Motor neuron (in vitro differentiated cells): ENCODE measurements at places on chromosomes 7 and 10.
A peak's percentile ranks its signal among the peaks of the same experiment; 100 is the strongest.

GRCh38 chr7:80287400-80288174 is 153.0 kb downstream of the GNAI1 start:
- ATAC-seq, result no peak

- no peak for ATAC-seq
Observed at GRCh38 chr7:25408876-25409275, 180.6 kb upstream of the NPVF start.

DNA sequence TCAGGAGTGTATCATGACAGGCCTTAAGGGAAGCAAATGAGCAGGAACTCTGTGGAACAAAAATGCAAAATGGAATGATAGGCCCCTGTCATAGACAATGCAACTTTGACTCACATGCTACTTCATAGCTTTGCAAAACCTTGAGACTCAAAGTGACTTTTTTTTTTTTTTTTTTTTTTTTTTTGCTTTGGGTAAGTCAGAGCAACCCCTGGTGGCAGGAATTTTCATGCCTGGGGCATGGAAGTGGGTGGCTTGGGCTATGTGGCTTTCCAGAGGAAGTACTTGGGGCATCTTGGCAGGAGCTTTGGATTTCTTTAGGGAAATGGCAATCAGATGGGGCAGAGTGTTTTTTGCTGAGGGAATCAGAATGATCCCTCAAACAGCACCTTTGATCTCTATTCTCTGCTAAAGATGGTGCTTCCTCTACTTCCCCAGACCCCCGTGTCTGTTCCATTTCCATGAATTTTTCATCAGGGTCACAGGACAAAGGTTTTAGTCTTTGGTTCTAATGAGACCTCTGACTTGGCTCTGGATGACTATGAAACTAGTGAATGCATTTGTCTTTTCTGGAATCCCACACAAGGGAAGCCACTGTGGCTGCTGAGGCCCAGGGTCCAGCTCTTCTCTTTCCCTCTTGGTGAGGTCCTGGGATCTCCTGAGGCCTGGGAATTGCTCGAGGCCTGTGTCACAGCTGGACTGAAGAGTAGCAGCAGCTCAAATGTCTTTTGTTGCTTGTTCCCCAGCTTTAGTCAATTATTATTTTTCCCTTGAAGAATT is 62.8 kb downstream of the TACC2 start:
- peak; percentile 35 for ATAC-seq

DNA sequence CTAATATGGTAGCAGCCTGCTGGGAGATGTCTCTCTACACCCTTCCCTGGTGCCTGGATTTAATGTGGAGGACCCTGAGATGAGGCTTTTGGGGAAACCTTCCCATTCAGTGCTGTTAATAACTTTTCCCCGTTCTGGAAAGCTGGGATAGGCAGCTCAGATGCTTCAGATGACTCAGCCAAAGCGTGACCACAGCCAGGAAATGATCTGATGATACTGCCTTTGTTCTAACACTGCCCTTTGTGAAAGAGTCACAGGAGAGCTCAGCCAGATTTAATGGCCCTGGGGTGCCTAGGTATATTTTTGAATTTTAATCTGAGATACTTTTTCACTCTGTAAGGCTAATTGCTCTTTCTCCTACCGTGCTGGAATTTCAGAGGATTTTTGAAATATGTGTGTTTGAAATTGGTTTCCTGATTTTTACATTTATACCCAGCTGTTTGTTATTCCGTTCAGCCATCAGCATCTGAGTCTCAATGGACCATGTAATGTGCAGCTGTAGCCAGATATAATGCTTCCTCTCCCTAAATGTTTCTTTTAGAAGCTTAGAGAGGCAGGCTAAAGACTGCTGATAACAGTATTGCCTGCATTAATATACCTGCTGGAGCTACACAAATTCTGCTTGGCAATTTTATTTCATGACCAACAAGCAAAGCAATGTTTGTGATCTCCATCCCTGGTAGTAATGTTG is 17.8 kb downstream of the CELF2 start:
- peak; percentile 91 for ATAC-seq

DNA sequence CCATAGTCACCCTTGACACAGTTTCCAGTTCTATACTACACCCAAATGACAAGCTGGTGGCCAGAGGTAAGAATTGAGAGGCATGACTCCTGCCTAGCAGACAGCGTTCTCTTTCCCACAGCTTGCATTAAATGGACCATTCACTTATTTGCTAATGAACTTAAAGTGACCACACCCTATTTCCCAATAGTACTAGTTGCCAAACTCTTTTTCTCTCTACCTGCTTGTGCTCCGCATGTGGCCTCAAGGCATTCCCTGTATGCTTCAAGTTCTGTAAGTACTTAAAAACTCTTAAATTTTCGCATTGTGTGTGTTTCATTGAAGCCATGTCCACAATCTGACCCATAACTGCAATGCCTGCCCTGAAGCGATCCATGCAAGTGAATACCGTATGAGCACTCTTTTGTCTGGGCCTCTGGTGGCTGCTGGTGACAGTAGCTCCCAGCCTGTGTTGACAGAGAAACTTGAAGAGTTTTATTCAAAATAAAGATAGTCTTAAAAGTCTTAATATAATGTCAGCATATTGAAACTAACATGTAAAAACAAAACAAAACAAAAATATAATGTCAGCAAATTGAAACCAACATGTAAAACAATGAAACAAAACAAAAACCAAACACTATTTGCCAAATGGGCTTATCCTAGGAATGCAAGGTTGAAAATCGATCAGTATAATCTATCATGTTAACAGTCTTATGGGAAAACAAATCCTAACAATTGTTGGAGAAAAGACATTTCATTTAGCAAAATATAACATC is 73.6 kb downstream of the CCSER2 start:
- peak; percentile 97 for ATAC-seq

DNA sequence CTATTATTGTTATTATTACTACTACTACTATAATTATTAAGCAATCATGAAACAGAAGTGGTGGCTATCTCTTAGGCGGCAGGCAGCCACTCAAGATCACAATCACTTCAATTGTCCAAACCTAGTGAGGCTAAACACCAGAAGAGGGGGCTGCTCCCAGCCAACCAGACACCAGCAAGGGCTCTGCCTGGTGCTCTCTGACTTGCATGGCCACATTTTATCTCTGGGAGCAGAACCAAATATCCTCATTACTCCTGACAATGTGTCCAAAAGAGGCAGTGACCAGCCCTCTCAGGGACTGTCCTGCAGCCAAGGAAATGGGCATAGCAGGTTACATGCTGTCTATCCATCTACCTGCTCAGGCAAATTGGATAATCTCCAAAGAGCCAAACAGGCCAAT is 187.4 kb upstream of the PDE1C start:
- ATAC-seq, result no peak

DNA sequence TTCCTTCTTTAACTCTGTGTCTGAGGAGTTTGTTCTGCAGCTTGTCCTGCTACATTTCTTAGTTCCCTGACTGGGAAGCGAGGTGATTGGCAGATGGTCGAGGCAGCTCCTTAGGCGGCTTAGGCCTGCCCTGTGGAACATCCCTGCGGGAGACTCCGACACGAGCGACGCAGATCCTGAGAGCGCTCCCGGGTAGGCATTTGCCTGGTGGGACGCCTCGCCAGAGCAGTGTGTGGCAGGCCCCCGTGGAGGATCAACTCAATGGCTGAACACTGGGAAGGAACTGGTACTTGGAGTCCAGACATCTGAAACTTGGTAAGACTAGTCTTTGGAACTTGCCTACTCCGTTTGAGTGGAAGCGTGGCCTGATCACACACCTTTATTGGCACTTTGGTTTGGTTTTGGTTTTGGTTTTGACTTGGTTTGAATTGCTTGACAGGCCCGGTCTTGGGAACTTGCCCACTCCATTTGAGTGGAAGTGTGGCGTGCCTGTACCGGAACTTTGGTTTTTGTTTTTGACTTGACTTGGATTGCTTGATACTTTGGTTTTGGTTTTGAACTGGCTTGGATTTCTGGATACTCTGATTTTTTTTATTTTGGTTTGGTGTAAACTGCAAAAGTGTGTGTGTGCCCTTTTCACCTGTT is 42.6 kb downstream of the MAP3K8 start:
- no peak for ATAC-seq

GRCh38 chr10:118968060-118968459 is 61.5 kb upstream of the NANOS1 start:
- no peak for ATAC-seq

DNA sequence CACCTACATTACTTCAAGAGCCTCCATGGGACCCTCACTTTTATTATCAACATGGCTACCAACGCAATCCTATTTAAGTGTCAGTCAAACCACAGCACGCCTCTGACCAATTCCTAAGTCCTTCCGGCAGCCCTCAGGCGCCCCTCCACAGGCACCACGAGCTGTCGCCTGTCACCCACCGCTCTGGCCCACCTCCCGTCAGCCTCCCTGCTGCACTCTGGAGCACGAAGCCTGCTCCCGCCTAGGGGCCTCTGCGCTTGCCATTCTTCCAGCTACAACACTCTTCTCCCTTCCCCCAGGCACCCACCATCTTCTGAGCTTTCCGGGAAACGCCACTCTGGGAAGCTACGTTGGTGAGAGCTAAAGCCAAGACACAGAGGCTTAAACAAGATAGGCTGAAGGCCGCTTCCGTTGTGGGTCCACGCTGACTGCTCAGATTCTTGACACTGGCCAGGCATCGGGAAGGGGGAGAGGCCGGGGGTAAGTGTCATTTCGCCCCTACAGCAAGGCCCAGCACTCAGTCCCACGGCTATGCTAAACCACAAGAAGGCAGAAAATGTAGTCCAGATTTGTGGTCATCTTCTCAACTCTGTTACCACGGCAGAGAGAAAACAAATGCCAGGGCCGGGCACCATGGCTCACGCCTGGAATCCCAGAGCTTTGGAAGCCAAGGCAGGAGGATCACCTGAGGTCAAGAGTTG is 56.7 kb downstream of the GNA12 start:
- ATAC-seq, result peak; percentile 33

DNA sequence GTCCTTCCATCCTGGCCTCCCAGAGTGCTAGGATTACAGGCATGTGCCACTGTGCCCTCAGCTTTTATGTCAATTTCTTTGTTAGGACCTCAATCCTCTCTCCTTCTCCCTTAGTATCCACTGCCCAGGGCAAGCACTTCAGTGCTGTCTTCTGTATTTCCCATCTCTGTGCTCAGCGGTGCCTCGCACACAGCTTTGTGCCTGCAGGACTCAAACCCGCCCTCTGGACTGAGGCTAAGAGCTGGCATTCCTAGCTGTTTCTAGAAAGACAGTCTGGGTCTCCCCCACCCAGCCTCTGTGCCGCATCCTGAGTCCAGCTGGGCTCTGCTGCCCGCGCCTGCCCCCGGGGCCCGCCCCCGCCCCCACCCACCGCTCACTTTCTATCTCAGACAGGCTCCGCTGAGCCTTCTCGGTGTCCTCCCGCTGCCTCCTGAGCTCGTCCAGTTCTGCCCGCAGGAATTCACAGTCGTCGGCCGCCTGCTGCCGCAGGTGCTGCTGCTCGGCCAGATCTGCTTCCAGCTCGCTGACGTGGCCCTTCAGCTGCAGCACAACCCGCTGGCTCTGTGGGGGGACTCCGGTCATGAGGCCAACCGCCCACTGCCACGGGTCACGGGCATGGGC is 67.3 kb downstream of the SPDYE5 start:
- peak; percentile 21 for ATAC-seq

DNA sequence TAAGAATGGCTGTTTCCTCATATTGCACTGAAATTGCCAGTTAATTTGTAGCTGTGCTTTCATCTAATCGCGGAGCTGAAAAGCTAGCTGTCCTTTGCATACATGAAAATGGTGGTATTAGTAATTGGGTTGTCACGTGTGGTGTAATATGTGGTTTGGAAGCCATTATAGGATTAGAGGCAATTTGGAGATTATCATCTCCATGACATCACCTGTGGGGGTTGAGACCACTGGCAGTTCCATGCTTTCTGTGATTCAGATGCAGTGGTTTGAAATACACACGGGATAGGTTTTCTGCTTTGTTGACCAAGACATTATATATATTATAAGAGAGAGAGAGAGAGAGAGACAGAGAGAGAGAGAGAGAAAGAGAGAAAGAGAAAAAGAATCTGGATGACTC is 180.8 kb downstream of the RAB11FIP2 start:
- no peak for ATAC-seq

DNA sequence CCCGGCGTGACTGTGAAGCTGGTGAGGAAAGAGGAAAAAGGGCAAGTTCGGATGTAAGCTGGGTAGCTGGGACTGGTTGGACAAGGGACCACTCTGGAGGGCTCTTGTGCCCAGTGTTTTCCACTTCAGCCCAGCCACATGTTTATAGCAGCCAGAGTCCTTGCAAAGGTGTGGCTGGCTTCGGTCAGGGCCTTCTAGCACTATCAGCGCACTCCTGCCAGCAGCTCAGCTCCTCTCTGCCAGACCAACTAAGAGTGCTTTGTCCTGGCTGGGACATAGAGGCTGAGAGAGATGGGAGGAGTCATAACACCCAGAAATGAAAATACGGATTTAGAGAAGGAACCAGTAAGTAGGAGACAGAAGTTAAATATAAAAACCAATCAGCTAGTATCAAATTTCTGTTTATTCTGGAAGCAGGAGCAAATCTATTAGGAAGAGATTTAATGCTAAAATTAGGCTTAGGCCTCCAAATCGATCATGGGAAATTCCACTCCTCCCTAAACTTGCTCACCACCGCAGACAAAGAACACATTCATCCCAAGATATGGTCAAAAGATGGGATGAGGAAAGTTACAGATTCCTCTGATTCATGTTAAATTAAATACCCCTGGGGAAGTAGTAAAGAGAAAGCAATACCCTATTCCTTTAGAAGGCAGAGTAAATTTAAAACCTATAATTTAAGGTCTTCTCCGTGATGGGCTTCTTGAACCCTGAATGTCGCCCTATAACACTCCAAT is 135.0 kb downstream of the RALA start:
- ATAC-seq, result no peak

DNA sequence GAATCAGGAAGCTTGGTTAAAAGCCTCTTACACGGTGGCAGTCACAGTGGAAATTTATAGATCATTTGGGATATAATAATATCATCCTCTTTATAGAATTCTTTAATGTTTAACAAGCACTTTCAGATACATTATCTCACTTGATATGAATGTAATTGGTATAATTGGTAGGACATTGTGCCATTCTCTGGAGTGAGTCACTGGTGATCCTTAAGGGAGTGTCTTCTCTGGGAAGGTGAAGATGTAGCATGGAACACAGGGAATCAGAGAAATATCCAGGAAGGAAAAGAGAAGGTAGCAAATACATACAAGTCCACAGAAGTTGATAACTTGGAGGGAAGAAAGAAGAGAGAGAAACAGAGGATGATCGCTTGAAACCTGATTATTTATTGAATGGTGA is 9.8 kb downstream of the PTPRZ1 start:
- ATAC-seq, result no peak

DNA sequence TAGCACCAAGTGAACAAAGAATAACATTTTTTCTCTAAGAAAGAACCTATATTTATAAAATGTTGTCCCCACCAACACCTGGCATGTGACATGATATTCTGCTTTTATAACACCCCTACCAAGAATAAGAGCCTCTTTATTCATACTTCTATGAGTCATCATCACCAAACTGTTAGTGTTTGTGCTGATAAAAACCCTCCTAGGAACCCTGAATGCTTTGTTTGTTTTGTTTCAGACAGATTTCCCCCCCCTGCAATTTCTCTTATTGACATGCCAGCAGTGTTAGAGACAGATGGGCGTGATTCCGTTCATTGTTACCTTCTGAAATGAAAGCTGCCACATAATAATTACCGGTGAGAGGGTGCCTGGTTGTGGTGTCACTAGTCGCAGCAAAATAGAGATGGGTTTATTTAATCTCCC is 651.1 kb downstream of the SORCS1 start:
- no peak for ATAC-seq

GRCh38 chr10:113709221-113709838 is 29.6 kb downstream of the CASP7 start:
- ATAC-seq, result peak; percentile 31
